ENCODE measurements at places on chromosomes 2 and 18.

GRCh38 chr2:174846941-174847938 lies 83.0 kb upstream of the CHRNA1 start:
- peak; percentile 95 for DNase-seq

DNA sequence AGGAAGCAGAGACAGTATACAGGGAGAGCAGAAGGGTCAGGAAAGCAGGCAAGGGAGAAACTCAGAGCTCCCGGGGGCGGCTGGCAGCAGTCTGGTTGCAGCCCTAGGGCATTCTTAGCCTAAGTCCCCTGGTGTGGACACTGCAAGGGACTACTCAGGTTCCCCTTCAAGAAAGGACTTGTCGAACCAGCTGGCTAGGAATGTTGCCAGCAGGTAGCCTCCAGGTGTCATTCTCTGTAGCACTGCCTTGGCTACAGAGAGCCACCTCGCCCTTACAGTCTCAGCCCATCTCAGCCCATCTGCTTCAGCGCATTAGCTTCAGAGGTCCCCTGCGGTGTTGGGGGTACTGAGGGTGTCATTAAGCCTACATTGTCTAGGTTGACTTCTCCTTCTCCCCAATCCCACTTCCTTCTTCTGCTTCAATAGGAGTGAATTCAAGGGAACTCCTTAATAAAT lies 11.3 kb upstream of the TMSB10 start:
- no peak for DNase-seq

DNA sequence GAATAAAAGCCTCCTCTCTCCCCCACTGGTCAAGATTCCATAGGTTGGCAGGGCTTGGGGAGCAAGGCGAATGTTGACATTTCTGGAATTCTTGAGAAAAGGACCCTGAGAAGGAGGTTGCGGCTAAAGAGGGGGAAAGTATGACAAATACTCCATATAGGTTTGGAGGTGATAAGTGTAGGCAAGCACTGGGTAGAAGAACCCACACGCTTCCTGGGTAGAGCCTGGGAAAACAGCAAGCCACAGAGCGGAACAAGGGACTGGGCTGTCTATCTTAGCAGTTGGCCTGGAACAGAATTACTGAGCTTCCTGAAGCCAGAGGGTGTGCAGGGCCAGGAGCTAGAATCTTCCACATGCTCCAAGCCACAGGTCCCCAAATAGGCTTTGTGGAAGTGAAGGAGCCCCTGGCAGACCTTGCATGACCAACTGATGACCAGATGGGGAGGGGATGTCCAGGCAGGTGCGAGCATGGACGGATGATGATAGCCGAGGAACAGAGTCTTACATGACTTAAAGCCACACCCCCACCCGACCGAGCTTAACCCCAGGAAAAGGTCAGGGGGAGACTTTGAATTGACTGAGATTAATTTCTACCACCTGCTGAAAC lies 9.9 kb downstream of the PRKAG3 start:
- DNase-seq = no peak

- DNase-seq = no peak
Measured at GRCh38 chr18:3342628-3343027, 80.7 kb downstream of the MYL12B start.

- DNase-seq = no peak
Measured at GRCh38 chr18:55318951-55319441, 269.0 kb downstream of the TCF4 start.

GRCh38 chr2:47344890-47345589 lies 57.9 kb upstream of the MSH2 start:
- DNase-seq = no peak

DNA sequence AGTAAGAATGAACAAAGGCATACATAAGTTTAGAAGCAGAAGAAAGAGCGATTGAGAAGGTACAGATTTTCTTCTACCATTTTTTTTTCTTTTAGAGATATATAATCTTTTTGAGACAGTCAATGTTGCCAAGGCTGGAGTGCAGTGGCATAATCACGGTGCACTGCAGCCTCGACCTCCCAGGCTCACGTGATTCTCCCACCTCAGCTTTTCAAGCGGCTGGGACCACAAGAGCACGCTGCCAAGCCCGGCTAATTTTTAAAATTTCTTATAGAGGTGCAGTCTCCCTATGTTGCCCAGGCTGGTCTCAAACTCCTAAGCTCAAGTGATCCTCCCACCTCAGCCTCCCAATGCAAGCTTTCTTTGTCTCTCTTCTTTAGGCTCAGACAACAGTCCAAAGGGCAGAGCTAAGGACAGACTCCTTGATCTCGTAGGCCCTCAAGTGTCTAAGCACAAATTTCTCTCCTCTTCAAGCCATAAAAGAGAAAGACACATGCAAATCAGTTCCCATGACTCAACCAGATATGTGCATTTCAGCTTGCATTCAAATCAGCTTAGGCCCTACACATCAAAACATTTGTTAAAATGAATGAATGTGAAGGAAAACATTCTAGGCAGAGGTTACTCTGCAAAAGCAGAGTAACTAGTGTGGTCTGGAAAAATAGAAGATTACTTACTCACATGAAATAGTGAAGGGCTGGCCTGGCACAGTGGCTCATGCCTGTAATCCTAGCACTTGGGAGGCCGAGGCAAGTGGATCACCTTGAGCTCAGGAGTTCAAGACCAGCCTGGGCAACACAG lies 18.0 kb downstream of the ITSN2 start:
- no peak for DNase-seq
